ENCODE measurements at places on chromosomes 5 and 9.
A peak's percentile ranks its signal among the peaks of the same experiment; 100 is the strongest.

DNA sequence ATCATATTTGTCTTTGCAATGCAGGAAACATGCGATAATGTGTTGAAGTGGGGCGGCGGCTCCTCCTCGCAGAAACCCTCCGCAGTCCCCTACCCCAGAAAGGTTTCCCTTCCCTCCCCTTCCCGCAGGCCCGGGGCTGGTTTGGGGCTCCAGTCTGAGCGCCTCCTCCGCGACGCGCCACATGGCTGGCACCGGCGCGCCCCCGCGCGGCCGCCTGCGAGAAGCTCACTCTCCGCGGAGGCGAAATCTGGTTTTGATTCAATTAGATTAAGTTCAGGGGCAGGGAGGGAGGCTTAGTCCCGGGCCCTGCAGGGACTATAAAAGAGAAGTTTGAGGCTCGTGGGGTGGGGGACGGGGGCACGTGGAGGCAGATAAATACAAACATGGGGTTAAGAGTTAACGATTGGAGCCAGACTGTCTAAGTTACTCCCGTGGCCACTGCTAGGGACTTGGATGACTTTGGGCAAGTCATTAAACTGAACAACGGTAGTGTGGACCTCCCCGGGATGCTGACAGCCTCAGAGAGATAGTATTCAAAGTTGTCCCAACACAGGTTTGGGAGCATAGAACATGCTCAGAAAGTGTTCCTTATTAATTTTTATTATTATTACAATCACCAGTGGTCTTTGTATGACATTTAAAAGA, 69.4 kb downstream of the MSX2 start:
- peak; percentile 44 for DNase-seq

DNA sequence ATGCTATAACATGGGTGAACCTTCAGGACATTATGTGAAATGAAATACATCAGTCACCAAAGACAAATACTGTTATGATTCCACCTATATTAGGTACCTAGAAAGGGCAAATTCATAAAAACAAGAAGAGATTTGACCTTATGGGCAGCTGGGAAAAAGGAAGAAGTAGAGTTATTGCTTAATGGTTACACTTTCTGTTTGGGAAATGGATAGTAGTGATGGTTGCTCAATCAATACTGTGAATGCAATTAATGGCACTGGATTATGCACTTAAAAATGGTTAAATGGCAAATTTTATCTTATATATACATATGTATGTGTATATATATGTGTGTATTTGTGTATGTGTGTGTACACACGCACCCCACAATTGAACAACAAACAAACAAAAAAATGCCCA, 15.2 kb downstream of the FKBP15 start:
- no peak for DNase-seq

DNA sequence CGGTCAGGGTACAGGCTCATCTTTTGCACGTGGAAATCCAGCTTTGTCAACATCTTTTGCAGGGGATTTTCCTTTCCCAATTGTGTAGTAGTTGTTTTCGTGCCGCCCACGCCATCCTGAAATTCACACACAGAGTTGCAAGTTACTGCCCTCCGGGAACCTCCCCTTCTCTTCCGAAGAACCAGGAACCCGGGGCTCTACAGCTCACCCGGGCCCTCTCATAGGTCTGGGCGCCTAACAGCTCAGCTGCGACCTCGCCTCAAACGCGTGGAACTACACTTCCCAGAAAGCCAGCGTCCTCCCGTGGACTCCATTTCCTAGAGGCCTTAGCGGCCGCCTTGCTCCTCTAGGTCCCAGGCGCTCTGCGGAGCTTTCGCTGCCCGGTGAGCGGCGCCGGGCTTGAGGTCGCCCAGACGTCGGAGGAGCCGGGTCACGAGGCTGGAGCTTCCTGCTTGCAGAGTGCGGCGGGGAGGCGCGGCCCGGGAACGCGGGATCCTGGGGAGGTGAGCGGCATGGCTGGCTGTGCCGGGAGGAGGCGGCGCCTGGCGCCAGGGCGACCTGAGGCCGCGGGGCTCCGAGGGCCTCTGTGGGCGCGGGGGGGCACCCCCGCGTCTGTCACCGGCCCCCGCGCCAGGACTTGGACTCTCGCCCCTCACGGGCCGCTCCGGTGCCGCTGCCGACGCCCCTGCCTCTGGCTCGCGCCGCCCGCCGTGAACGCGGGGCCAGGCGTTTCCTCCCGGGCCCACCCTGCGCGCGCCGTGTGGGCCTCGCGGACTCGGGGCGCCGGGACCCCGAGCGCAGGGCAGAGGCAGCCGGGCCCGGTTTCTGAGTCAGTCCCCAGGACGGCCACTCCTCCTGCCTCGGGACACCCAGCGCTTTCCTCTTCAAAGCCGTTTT, at the start of gene ZNF354B:
Gene ZNF354B (plus strand): TSS at position 329 of the 897 bp plus-strand sequence. CDS start 1,095 bp downstream, outside the sequence.
- DNase-seq = peak; percentile 88

GRCh38 chr9:95316274-95316673, 1.2 kb downstream of the FANCC start:
- DNase-seq = no peak

GRCh38 chr9:105678163-105678562, 15.9 kb downstream of the TAL2 start:
- no peak for DNase-seq
